ENCODE measurements at places on chromosomes 7 and 10.

DNA sequence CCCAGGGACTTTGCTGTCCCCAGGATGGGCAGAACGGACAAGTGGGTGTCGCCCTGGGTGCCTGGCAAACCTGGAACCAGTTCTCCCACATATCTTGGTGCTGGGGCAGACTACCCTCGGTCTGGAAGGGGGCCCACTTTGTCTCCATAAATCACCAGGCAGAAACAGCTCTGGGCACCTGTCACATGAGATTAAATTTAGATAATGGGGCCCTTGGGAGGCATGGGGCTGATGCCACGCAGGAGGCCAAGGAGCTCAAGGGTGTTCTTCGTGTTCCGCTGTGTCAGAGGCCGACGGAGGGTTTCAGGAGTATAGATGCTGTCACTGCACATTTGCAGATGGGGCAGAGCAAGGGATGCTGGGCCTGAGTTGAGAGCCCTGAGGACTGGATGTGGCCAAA, 72.7 kb downstream of the TMEM130 start:
- DNase-seq, result no peak

GRCh38 chr10:62811159-62811875, 4.8 kb downstream of the EGR2 start:
- DNase-seq, result no peak

DNA sequence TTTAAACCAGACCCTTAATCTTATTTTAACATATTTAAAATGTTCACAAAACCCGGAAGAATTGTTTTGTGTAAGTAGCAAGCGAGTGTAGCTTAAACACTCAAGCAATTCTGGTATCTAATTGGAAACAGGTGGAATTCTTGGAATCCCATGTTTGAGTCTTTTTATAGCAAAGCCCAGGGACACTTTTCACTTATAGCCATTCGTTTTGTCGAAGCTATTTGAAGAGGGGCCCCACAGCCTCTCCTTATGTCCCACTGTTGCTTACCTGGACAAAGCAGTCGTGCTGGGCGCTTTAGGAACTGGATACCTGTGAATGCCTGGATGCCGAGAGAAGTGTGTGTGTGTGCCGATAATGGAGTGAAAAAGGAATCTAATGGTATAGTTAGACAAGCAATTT, 3.3 kb downstream of the CUX1 start:
- no peak for DNase-seq

- no peak for DNase-seq
These were observed 19.7 kb downstream of the CUL1 start for GRCh38 chr7:148718431-148718830.

GRCh38 chr10:17756557-17757217, 4.7 kb downstream of the TMEM236 start:
- DNase-seq, result no peak

DNA sequence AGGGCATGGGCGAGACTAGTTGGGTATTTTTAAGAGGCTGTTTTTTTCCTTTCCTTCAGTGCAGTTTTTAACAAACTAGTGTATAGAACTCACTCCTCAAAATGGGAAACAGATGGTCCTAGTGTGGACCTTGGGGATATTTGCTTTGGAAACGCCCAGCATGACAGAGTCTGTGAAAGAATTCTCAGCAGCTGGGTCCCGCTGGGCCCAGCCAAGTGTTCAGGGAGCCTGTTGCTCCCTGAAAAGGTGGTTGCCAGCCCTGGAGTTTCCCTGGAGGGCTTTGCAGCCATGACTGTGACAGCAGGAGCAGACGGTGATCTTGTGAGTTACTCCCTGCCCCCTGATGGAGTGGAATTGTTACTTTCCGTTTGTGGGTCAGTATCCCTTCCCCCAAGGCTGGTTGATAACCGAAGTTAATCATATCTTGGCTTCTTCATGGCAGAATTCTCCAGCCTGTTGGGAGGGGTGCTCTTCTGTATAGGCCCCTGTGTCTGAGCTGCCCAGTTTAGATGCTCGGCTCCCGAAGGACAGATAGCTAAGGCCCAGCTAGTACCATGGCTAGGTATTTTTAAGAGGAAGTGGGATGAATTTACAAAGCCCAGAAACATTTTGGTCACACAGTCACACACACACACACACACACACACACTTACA, 278.6 kb upstream of the HABP2 start:
- DNase-seq, result no peak

GRCh38 chr10:93471110-93471651, 11.0 kb downstream of the MYOF start:
- no peak for DNase-seq

DNA sequence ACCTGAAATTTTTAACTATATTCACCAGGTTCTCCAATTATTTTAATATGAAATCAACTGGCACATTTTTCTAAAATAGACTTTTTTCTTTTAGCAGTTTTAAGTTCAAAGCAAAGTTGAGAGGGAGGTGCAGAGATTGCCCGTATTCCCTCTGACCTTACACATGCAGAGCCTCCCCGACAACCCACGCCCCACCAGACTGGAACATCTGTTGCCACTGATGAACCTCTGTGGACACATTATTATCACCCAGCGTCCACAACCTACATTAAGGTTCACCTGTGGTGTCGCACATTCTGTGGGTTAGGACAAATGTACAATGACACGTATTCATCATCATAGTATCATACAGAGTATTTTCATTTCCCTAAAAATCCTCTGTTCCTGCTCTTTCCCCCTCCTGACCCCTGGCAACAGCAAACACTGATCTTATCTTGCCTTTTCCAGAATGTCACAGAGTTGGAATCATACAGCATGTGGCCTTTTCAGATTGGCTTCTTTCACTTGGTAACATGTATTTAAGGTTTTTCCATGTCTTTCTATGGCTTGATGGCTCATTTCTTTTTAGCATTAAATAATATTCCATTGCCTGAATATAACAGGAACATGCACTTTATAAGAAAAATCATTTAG, 37.1 kb downstream of the COBL start:
- no peak for DNase-seq

- no peak for DNase-seq
These were observed 187.9 kb downstream of the CACNA2D1 start for GRCh38 chr7:82255706-82256105.

DNA sequence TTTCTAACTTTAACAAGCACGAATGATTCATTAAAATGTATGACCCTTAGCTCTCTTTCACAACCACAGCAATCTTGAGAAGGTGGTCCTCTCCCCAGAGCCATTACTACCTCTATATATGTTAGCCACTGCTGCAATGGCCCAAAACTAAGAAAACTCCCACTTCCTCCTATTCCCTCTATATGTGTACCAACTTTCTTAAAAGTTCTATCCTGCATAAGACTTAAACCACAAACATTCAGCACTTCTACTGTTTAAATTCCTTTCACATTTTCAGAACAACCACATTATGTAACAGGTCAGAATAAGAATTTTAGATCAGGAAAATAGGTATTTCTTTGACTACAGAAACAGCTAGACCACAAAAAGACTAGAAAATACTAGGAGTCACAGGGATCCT, 36.2 kb downstream of the WASL start:
- no peak for DNase-seq

- no peak for DNase-seq
These were observed 568.8 kb upstream of the FOXK1 start for GRCh38 chr7:4113271-4113670.

DNA sequence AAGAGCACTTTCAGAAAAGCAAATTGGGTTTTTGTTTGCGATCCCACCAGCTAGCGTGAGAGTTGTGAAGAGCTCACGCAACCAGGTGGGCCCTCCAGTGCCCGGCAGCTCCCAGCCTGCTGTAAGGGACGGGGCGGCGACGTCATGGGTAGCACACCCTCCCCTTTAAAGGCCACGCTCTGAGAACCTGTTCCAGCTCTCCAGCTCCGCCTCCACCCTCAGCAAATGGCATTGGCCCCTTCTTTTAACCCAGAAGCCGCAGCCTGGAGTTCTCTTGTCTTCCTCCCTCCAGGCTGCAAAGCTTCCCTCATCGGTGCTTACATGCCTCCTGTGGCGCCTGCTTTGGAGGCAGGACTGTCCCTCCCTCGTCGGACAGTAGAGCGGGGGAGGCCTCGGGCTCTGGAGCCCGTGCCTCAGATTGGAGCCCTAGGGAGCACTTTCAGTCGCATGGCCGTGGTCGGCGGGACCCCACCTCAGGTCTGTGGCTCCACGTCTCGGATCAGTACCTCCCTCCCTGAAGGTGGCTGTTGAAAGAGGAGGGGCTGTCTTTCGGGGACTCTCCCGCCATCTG, 32.9 kb downstream of the WIPI2 start:
- no peak for DNase-seq

- DNase-seq, result no peak
These were observed 121.4 kb downstream of the TRIL start for GRCh38 chr7:28836716-28837115.

DNA sequence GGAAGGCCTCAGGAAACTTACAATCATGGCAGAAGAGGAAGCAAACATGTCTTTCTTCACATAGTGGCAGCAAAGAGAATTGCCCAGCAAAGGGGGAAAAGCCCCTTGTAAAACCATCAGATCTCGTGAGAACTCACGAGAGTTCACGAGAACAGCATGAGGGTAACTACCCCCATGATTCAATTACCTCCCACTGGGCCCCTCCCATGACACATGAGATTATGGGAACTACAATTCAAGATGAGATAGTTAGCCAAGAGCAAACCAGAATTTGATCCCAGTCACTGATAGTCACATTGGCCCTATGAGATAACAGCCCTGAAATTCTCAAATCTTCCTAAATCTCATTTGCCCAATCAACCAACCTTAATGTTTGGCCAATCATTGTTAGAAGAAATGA, 18.2 kb upstream of the ITPRID1 start:
- DNase-seq, result no peak

GRCh38 chr7:82481499-82482097, 38.0 kb upstream of the CACNA2D1 start:
- DNase-seq, result no peak

DNA sequence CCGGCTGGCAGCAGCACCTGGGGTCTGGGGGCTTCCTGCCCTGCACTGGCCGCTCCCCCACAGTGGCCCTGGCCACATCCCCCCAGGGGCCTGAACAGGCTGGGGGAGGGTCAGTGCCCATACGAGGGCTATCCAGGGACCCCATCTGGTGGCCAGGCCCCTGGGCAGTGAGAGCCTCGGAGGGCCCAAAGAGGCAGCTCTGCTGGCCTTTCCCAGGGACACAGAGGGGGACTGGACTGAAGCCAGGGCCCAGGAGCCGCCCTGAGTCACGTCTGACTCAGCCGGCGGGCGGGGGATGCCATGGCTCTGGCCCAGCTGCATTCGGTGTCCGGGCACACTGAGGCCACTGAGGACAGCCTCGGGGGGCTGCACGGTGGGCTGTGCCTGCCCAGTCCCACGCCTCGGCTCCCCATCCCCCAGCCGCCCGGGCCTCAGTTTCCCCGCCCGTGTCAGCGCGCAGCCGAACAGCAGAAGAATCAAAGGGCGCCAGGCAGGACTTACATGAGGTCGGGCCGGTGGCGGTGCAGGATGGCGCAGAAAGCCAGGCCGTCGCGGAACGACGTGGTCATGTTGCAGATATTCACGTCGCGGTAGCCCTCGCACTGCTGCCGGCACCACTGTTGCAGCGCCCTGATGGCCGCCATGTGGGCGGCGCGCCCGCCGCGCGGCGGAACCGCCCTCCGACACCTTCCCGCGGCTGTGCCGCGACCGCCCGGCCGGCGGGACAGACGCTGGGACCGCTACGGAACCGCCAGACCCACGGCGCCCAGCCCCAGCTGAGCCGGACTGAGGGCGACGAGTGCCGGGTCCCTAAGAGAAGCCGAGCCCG, at the start of gene MICALL2:
TSS of gene MICALL2 (minus strand) at position 788 of the 829 bp plus-strand sequence. CDS start at position 644, 144 bp downstream.
- DNase-seq, result peak; percentile 73

DNA sequence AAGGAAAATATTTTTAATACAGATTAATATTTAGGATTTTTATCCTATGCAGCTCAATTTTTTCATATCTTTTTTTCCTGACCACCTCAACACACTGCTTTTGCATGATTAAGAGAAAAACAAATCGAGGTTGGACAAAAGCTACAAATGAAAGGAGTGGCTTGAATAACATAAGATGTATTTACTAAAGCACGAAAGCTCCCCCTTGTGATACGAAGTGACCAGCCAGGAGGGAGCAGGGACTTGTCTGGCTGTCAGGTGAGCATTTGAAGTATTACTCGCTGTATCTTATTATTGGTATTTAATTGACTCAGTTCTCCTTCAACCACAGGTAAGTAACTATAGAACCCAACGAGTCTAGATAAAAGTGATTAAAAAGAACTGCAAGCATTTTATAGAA, 265.2 kb upstream of the PHF14 start:
- DNase-seq, result no peak

DNA sequence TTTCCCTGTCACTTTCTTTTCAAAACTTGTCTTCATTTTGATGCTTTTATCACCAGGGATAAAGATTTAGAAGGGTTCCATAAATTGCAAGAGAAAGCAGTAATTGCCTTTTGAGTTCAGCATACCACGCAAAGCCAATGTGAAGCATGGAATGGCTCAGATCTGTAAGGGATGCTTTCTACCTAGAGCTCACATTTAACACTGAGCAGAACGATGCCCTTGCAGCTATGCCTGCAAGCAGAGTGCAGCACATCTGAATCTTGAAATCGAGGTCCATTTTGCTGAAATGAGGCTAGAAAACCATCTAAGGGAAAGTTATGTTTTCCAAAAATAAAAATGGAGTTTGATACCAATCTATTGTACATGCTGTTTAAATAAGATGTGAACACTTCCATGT, 171.2 kb upstream of the CELF2 start:
- DNase-seq, result peak; percentile 47

- no peak for DNase-seq
These were observed 10.0 kb upstream of the DUSP5 start for GRCh38 chr10:110487411-110488331.
